Activated T-cell treated with anti-CD3 and anti-CD28 coated beads for 4 hours (primary cell): ENCODE measurements at places on chromosomes 6 and 20.

GRCh38 chr20:33915726-33916331, 77.9 kb upstream of the RALY start:
- DNase-seq, result peak; percentile 43

DNA sequence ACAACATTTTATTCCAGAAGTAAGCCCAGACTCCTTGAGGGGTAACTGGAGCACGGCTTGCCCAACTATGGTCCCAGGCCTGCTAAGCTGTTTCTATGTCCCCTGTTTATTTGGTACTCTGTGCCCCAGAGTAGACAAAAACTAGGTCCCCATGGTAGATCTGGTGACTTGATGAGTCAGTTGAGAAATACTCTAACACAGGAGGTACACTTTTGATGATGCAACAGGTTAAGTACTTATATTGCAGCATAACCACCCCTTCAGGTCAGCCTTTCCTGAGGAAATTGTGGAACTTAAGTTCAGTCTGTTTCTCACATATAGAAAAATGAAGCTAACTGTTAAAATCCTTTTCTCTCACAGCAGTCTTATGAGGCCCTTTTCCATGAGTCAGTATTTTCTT, 19.6 kb downstream of the TTPAL start:
- no peak for DNase-seq

DNA sequence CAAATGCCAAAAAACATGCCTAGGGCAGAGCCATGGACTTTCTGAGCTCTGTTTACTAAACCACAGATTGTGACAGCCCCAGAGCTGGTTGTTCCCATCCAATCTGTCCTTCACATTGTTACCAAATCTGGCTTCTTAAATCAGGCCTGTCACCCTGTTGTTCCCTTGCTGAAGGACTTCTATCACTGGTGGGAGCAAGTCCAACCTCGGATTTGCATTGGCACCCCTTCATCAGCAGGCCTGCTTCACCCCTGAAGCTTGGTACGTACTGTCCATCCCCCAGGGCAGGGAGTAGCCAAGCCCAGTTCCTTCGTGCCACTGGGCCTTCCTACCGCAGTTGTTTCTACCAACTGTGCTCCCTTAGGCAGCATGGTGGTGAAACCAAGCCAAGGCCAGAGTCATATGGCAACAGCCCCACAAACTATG, 357.3 kb upstream of the JARID2 start:
- DNase-seq, result no peak

DNA sequence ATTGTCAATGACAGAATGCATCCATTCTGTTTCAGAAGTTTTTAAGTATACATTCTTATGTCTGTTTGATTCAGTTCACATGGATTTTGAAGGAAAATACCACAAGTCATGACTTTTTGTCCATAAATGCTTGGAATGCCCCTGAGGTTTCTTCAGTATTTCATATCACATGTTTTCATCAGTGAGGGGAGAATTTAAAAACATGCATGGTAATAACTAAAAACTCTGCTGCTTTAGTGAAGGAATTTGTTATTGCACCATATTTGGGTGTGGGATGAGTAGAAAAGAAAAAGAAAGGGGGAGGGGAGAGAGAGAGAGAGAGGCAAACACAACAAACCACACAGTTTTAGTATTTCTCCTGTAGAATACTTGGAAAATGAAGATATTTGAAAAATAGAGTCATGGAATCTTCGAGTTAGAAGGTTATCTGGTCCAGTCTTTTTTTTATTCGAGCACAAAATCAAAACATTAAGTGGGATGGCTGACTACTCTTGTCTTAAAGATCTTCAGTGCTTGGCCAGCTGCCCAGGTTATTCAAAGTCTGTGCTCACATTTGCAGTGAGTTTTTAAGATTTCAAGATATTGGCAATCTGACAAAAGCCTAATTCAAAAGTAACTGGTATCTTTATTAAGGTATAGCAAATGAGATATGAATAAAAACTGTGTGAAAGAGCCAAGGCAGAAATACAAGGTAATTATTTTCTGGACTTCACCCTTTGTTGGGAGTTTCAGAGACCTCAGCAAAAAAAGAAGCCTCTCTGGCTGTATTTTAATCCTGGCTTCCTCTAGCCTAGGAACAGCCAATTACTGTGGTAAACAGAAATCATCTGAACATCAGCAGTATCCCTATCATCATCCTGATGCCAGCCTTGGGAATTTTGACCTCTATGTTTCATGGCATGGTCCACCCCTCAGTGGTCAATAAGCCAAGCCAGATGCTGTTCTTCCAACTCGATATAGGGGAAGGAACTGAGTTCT, 687.9 kb upstream of the CITED2 start:
- DNase-seq, result no peak

GRCh38 chr6:134318974-134319281, 1.0 kb upstream of the SGK1 start:
- DNase-seq, result no peak

GRCh38 chr6:37279366-37280134, 21.6 kb upstream of the TMEM217 start:
- DNase-seq, result no peak

DNA sequence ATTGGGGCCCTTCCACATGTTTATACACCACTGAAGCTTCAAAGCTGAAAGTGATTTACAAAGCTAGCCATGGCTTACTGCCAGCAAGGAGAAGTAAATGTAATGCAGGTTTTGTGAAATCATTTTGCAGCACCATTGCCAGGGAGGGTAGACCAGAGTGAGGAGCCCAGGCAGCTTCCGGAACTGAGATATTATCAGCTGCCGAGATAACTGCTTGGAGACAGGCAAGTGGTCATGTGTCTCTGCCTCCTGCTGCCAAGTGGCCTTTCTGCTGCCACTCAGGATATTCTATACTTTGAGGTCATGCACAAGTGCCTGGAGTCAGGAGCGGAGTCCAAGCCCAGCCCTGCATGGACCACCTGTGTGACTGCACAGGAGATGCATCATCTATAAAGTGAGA, 160.2 kb downstream of the SYNDIG1 start:
- no peak for DNase-seq

GRCh38 chr6:148064406-148065134, 278.1 kb upstream of the SASH1 start:
- DNase-seq, result no peak

GRCh38 chr6:146065690-146066089, 36.8 kb downstream of the GRM1 start:
- DNase-seq, result no peak

DNA sequence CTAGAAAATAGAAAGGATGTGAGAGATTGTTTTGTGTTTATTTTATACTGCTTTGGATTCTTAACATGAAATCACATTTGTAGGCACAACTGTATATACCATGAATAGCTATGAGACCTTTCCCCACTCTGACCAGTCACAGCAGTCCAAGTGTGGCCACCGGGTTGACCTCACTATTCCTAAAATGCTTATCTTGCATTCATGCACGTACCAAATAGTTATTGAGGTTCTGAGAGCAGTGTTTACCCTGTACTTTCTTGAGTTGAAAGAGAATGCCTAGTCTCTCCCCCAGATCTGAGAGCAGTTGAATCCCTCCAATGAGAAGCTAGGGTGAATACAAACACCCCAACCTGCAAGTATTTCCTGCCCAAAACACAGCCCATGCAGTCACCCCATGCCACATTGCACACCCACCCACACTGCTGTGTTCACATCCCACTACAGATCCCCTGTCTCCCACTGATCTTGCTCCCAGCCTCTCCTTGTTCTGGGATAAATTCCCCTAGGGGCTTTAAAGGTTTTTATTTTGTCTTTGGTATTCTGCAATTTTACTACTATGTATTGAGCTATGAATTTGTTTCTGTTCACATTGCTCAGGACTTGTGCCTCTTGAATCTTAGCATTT, 51.6 kb downstream of the GOPC start:
- no peak for DNase-seq

DNA sequence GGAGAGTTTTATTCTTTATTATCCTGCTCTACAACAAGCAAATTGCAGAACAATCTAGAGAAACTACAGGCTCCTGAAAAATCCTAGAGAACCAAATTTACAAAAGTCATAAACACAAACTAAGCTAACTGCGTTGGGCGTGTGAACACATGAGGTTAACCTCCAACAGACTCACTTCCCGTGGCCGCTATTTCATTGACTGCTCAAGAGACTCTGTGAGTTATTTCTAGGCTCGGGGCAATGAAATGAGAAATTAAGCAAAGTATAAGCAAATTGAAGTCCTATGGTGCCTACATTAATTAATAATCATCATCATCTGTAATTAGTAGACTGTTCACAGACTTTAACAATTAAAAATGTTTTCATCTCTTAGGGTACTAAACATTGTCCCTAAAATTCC, 100.0 kb downstream of the MBOAT1 start:
- DNase-seq, result no peak

DNA sequence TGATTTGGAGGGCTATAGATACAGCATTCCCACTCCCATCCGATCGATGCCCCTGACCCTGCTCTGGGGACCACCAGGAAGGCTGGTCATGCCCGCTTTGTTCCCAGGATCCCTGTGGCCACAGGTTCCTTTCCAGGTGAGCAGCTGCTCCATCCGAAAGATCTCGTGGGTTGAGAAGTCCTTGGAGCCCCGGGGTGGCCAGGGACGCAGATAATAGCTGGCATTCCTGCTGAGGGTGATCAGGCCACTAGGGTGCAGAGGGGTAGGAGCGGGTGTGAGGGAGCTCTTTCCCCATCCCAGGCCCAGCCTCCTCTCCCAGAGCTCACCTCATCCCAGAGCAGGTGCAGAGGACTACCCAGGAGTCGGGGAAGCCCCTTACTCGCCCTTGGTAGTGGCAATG, 7.4 kb downstream of the ADAM33 start:
- DNase-seq, result no peak

GRCh38 chr20:2751878-2752566, 48.4 kb downstream of the CPXM1 start:
- peak; percentile 35 for DNase-seq

DNA sequence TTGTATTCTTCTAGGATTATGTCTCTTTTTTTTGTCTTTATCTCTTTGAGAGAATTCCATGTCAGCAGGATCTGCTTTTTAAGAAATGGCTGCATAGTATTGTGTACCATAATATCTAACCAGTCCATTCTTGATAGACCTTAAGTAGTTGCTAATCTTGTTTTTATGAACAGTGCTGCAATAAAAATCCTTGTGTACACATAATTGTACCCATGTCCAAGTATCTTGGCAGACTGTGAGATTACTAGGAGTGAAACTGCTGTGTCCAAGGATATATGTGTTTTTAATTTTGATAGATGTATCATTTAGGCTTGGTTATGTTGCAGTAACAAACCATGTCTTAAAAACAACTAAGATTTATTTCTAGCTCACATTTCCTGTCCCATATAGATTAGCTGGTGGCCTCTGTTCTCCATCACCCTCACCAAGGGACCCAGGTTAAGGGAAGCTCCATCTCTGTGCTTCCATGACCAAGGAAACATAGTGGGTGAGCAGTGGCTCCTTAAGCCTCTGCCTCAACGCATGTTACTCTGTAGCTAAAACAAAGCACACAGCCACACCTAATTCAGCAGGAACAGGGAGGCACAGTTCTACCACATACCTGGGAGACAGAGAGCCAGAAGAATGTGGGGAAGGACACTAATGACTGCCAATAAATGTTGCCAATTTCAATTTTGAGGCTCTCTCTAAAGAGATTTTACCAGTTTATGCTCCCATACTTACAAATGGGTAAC, 12.1 kb upstream of the SUMO4 start:
- DNase-seq, result no peak

DNA sequence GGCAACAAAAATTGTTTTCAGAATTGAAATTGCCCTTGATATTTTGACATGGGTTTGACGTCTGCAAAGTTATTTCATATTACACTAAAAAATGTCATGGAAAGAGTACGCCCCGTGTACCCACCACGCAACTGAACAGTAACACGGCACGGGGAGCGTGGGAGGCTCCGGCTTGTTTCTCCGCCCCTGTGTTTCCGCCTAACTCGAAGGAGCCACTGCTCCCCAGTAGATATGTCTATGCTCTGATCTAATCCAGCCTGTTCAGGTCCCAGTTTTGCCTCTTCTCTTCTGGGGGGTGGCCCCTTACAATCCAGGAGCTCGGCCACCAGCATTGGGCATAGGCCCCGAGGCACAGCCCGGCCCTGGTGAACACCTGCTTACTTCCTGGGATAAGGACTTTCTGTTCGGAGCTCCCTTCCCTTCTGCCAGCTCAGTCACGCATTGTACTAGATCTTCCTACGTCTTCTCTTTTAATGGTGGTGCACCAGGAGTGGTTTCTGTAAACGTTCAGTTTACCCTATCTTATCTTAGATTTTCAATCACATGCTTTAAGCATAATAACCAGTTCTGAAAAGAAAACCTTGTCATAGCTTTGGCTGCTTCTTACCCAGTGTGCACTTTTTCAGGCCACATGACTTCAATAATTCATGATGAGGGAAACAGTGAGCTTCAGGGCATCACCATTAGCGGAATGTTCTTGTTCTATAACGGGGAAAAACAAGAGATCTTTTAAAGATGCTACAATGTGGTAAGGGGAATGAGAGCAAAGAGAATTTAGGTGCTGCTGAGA, 43.9 kb upstream of the EXOC2 start:
- DNase-seq, result no peak

GRCh38 chr6:111757342-111757741, 115.9 kb downstream of the FYN start:
- DNase-seq, result no peak

DNA sequence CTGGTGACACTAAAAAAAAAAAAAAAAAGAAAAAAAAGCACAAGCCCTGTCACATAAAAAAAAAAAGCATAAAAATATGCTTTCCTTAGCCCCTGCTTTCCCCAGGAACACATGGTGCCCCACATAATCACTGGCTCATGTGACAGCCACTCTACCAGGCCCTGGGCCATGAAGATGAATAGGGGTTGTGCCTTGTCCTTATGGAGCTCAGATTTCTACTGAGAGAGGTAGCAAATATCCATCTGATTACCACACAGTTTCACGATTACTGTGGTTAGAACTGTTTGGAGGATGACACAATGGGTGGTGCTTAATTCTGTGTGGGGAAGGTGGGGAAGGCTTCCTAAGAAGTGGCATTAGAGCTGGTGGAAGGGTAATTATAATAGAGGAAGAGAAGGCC, 9.3 kb downstream of the RAET1E start:
- no peak for DNase-seq

DNA sequence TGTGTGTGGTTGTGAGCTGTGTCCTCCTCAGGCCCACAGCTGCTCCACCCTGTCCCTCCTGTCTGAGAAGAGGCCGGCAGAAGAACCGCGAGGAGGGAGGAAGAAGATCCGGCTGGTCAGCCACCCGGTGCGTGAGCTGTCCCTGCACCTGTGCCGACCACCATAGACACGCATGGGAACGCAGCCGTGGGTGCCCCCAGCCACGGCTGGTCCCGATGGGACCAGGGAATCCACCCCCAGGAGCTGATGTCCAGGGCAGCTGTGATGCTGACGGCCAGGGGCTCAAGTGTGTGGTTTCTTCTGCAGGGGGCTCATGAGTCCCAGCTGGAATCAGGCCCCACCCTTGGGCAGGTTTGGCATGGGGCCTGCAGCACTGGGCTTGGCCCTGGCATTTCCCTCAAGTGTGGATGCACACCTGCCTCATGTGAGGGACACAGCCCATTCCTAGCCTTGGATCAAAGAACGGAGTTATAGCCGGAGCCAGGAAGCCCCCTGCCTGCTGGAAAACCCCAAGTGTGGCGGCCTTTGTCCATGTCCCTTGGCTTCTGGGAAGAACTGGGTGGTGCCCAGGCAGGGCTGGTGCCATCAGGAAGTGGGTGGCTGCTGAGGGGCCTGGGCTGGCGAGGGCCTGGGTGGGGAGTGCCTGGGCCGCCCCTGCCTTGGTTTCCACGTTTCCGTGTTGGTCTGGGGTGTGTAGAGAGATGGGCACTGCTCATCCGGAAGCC, 4.6 kb upstream of the TNFRSF6B start:
- DNase-seq, result no peak
